Activated CD8-positive, alpha-beta T cell treated with anti-CD3 and anti-CD28 coated beads for 36 hours (primary cell): ENCODE measurements at places on chromosomes 7 and 10. TPM values are rescaled to one million over a fixed set of nuclear protein-coding genes. Genes with fewer than 3 reads are reported as not detected.
A peak's percentile ranks its signal among the peaks of the same experiment; 100 is the strongest.

DNA sequence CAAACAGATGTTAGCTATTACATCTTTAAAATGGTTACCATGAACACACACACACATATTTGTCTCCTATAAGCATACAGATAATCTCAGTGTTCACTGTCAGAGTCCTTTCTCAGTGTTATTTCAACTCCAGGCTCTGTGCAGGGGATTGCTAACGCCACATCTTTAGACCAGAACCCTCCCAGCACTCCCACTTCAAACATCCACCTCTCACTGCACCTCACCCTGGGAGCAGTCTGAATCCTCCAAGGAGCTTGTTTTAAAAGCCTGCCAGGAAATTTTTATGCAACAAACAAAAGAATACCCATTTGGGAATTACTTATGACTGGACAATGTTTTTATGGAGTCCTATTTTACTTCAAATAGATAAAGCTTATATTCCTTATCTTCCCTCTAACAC, 107.4 kb downstream of the PARD3 start:
- DNase-seq: no peak

DNA sequence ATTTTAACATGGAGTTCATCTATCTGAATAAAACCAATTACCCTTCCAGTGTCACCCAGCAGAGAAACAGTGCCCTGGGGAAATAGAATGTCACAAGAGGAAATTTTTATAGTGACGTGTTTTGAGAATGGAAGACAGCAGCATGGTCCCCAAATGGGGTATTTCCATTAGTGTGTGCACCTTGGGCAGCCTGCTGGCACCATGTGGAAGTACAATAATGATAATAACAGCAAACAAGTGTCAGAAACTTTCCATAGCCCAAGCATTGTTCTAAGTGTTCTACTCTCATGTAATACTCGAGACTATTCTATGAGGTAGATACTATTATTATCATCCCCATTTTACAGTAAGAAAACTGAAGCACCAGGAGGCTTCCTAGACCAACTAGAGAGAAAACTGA, 2.2 kb upstream of the PDE1C start:
- DNase-seq: no peak

- no peak for DNase-seq
These were observed 65.5 kb downstream of the CPVL start for GRCh38 chr7:29080803-29081202.

- DNase-seq: no peak
These were observed 309.2 kb upstream of the SHH start for GRCh38 chr7:156121434-156121833.

Gene GBX1
- total RNA-seq: not detected

DNA sequence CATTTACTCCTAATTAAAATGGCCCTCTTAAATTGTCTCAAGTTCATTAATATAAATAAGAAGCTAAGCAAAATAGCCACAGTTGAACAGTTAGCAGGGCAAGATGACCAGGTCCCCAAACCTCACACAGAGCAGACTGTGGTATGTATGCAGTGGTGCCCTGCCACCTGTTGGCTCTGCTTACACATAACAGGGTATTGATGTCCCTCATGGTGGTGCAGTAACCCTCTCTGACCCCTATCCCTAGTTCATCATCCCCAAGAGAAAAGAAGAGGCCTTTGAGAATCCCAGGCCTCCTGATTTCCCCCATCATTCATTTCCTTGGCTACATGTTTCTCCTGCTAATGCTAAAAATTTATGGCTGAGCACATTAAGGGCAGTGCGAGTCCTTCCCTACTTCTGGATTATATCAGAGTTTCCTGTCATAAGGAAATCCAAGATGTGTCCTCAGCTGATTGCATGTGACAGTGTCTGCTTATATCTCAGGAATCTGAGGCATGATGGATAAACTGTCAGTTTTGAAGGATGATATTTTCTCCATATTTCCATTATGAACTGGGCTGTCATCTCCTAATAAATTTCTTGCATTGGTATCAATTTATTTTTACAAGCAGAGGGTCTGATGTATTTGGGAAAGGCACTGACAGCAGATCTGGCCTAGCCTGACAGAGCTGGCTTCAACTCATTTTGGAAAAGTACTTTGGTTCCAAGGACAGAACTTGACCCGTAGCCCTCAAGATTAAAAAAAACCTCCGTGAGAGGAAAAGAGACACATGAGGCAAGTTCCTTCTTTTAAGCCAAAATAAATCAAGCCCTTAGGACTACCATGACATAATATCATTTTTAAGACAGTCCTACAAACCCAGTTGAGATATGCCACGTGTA, 880.6 kb downstream of the LRMDA start:
- peak; percentile 14 for DNase-seq

Gene COMMD3
- 64.7 TPM for total RNA-seq

Gene C7orf57
- total RNA-seq: 0.83 TPM

Gene PRTFDC1
- 2.2 TPM for total RNA-seq

GRCh38 chr7:156051884-156052283, 239.6 kb upstream of the SHH start:
- DNase-seq: no peak

GRCh38 chr10:131731780-131732630, 168.8 kb upstream of the PPP2R2D start:
- no peak for DNase-seq

Gene NUDT13
- total RNA-seq: 2.4 TPM

- no peak for DNase-seq
These were observed 10.3 kb upstream of the PPP2R2D start for GRCh38 chr10:131890276-131891195.

DNA sequence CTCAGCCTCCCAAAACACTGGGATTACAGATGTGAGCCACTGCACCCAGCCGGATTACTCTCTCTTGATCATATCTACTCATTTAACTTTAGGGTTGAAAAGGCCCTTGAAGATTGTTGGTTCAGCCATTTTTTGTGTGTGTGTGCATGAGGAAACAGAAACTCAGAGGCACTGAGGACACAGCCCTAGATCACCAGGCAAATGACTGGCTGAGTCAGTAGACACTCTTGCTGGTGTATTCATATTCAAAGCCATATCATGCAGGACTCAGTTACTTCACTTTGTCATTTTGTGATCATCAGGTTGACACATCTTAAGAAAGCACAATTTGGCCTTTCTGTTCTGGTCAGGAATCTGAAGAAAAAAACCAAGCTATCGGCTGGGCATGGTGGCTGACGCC, 253.4 kb downstream of the TRIL start:
- no peak for DNase-seq

- DNase-seq: no peak
These were observed 18.1 kb downstream of the RAPGEF5 start for GRCh38 chr7:22338877-22339276.

- no peak for DNase-seq
These were observed 1.5 kb downstream of the MEST start for GRCh38 chr7:130493275-130493873.

Gene PVRIG
- 29.8 TPM for total RNA-seq

DNA sequence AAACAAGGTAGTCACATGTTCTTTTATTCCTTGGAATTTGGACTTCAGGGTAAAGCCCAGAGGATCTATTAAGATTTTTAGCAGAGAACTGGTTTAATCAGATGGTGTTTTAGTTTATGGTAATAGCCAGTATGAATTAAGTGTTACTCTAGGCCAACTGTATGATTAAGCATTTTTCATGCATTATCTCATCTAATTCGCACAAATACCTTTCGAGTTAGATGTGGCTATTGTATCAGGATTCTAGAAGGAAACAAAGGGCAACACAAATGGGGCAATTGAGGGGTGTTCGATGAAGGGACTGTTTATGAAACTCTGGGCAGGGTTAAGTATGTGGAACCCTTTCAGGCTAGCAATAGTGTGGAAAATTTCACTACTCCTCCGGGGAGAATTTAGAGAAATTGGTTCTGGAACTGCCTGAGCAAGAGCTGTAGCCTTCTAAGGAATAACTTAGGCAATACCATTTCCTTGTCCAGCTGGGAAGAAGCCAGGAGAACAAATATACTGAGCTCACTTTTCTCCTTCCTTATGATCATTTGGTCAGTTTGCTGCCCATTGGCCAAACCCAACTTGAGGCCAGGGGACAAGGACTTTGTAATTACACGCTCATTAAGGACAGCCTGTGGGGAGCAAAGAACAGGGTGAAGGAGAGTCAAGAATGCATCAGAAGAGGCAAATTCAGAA, 319.0 kb upstream of the FZD1 start:
- no peak for DNase-seq

Gene RPP38
- 16.2 TPM for total RNA-seq

Gene SPDYE1
- total RNA-seq: not detected

DNA sequence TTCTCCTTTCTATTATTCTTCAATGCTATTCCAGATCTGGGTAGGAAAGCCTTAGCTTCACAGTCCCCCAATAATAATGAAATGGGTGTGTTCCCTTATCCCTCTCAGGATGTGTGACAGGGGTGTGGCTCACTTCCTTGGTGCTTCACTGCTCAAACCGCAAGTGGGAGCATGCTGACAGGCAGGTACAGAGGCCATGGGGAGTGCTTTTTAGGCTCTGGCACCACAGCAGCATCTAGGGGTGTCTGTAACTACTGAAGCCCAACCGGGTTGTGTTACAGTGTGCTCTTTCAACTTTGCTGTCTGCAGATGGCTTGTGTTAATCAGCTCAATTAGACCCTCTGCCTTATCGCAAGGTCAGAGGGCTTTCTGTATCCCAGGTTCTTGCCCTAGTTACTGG, 79.4 kb upstream of the CYP2C9 start:
- no peak for DNase-seq

Gene LIPJ
- total RNA-seq: not detected

Gene ARHGEF35
- 2.3 TPM for total RNA-seq

Gene CYP3A4
- not detected for total RNA-seq

DNA sequence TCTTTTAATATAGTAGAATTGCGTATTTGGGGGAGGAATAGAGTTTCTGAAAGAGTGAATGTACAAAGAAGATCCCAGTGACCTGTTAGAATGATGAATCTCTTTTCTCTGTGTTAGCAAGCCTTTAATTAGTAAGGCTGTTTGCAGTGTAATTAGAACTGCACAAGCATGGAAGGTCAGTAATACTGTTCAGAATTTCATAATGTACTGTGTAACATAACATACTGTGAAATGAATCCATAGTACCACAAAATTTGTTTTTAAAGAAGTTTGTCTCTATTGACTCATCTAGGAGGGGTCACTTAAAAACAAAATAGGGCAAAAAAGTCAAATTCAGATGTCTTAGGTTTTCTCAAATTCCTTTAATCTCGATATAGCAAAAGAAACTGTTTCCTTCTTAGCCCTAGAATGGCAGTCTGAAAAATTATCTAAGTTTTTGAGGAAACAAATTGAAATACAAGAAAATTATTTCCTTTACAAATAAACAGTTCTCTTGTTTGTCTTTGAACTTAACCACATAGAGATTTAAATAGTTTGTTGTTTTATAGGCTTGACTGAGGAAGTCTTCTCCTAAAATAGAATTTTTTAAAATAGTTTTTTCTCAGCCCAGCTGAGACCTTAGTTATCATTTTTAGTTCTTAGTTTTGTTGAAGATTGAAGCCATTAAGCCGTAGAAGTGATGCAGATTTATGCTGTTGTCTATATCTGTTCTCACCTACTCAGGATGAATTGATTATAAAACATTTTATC, 12.5 kb downstream of the ADK start:
- DNase-seq: no peak

Gene JCAD
- not detected for total RNA-seq

- peak; percentile 34 for DNase-seq
These were observed 10.2 kb upstream of the REPIN1 start for GRCh38 chr7:150358433-150358832.

- no peak for DNase-seq
These were observed 310.1 kb downstream of the MDFIC start for GRCh38 chr7:115232041-115232440.

DNA sequence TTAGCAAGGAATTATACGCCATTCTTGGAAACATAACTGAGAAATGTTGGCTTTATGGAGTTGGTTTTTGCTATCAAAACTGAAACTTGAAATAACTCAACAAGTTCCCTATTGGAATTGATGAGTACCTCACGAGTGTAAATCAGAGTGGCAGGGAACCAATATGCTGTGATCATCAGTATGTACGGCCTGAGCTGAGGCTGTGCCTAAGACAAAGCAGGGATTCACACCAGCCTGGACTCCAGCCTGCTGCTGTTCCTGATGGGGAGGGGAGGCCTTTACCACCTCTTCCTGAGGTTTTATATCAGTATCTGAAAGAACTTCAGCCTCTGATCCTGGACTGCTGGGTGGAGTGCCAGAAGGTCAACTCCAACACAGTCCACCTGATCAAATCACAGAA, 52.7 kb downstream of the CRTAC1 start:
- DNase-seq: no peak

Gene CPED1
- total RNA-seq: not detected

Gene CCDC186
- total RNA-seq: 11.6 TPM

GRCh38 chr10:78505657-78506056, 472.0 kb downstream of the RPS24 start:
- no peak for DNase-seq

GRCh38 chr10:80460399-80461207, 6.5 kb downstream of the TSPAN14 start:
- DNase-seq: no peak

- no peak for DNase-seq
These were observed 26.2 kb downstream of the C1GALT1 start for GRCh38 chr7:7208520-7208919.

DNA sequence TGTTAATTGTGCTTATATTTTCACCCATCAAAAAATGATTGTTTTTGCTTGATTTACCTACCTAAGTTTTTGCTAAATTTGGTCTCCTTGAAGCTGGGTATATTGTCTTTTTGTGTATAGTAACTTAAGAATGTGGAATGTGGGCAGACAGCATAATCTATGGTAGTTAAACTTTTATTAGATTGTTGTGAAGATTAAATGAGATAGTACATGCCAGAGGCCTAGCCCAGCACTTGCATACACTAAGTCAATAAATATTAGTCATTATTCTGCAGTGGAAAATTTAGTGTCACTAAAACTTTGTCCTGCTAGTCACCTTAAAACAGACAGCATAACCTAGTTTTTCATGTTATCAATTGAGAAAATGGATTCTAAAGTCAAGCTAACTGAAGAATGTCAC, 19.3 kb upstream of the RPA3 start:
- DNase-seq: no peak

DNA sequence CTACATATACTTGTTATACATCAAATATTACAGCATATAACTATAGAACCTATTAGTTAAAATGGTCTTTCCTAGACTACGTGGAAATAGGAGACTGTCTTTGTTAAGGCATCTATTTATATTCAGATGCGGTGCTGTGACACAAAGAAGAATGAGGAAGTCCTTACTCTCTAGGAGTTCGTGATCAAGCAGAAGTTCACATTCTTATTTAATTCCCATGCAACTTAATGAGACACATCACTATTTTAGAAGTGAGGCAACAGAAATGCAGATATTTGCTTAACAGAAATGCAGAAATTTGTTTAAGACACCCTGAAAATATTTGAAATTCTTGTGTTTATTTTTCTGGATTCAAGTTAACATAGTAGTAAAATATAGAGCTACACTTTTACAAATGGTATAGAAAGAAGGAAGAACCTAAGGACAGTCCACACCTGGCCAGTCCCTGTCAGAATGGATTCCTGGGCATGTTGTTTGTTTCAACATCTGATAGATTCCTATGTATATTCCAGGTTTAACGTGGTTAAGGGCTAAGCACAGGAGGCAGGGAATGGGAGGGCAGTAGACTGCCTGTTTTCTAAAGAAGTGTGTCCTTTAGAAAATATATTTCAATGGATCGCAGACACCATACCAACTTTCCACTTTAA, 70.6 kb upstream of the NXPH1 start:
- no peak for DNase-seq

Gene UTF1
- not detected for total RNA-seq

GRCh38 chr7:129496653-129497052, 5.7 kb upstream of the SMKR1 start:
- no peak for DNase-seq

Gene GPR85
- not detected for total RNA-seq

Gene TMEM176B
- not detected for total RNA-seq
